ENCODE measurements at places on chromosomes 4 and X.

DNA sequence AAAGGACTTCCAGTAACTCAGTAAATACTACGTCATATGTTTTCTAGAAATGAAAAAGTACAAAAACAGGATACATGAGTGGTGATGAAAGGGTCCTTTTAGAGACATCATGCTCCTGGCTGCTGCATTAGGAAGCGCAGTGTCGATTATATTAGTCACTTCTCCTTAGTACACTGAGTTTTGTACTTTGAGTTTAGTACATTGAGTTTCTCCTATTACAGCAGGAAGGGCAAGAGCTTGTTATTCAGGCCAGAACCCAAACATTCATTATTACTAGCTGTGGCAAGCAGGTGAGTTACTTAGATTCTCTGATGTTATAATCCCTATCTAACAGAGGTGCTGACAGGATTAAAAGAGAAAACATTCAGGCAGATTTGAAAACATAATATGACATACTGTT, 21.3 kb downstream of the RPGR start:
- DNase-seq, result no peak

DNA sequence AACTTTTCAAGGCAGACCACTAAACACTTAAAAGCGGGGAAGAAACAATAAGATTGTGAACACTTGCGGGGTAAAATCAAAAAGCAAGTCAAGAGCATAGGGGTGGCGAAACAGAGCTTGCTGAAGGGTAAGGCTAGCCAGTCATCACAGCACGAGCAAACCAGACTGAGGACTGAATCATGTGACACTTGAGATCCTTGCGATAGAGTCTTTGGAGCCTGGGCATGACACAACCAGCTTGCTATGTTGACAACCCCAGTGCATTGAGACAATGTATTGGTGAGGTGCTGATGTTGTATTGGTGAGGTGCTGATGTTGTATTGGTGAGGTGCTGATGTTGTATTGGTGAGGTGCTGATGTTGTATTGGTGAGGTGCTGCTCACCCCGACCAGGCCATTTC, 72.3 kb downstream of the SLIT2 start:
- DNase-seq, result no peak

GRCh38 chrX:147174591-147174990, 360.0 kb upstream of the CXorf51A start:
- DNase-seq, result no peak

DNA sequence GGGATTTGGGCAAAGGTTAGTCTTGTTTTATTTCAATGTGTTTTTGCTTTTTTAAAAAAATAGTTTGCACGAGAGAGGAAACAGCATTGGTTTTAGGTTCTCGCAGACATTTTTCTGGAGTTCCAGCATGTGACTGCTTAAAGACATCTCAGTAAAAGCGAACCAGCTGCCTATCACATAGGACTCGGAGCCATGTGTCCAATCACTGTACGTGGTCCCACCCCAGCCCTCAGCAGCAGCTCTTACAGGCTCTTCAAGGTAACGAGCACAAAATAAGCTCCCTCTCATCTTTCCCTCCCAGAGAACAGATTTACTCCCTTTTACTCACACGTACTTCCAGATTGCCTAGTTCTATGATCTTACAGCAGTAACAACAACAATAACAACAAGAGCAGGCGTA, 68.7 kb downstream of the MCF2 start:
- DNase-seq, result no peak

GRCh38 chr4:28759064-28759463, 1898.4 kb downstream of the STIM2 start:
- DNase-seq, result no peak

- no peak for DNase-seq
These were observed 71.0 kb upstream of the MXD4 start for GRCh38 chr4:2332976-2333319.

- DNase-seq, result no peak
These were observed 56.0 kb downstream of the ACOX3 start for GRCh38 chr4:8384397-8385060.

DNA sequence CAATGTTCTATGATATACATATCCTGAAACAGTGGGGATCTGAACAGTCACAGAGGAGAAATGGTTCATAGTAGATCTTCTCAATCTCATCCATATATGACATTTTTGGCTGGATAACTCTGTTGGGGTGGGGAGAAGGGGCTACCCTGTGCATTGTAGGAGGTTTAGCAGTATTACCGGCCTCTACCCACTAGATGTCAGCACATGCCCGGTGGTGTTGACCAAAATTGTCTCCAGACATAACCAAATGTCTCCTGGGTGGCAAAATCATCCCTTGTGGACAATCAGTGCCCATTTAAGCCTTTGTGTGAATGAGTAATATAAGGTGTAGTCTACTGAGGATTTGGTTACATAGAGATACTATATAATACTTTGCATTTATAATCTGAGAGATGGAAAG, 89.9 kb downstream of the PLS3 start:
- no peak for DNase-seq
